ENCODE measurements at places on chromosomes 11 and 22.
A peak's percentile ranks its signal among the peaks of the same experiment; 100 is the strongest.

- no peak for DNase-seq
Measured at GRCh38 chr11:77154381-77155081, 26.5 kb downstream of the MYO7A start.

DNA sequence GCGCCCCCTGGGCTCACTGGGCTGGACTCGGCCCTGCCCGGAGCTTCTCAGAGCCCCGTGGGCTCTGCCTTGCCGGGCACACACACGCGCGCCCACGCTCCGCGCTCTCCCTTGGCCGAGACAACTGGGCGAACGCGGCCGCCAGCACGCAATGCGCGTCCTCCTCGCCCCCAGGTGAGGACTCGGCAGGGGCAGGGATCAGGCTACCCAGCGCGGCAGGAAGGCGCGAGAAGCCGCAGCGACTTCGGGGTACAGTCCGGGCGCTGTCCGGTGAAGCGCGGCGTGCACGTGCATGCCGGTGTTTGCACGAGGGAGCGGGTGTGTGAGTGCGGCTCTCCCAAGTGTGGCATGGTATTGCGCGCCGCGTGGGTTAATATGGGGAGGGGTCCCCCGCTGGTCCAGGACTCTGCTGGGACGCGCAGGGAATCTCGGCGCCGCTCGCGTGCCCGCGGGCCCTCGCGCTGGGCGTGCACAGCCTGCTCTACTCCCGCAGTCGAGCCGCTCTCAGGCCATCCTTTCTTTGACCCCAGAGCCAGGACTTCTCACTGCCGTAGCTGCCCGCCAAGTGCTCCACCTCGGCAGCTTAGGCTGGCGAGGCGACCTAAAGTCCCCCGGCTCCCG lies 5.4 kb downstream of the WNT7B start:
- no peak for DNase-seq

GRCh38 chr11:35321111-35321510 lies 98.2 kb downstream of the SLC1A2 start:
- no peak for DNase-seq

DNA sequence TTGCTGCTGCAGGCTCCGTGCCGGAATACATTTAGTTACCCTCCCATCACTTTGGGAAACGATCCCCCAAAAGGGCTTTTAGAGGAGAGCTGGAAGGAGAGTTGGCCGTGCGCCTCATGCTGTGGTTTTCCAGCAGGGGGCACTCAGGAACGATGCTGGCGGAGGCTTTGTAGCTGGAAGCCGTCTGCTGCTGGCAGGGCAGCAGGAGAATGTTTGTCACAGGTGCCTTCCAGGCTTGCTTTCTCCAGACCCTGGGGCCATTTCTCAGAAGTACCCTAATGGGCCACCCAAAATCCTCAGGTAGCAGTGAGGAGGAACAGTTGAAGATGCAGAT lies 30.0 kb upstream of the CABP7 start:
- DNase-seq = peak; percentile 49

DNA sequence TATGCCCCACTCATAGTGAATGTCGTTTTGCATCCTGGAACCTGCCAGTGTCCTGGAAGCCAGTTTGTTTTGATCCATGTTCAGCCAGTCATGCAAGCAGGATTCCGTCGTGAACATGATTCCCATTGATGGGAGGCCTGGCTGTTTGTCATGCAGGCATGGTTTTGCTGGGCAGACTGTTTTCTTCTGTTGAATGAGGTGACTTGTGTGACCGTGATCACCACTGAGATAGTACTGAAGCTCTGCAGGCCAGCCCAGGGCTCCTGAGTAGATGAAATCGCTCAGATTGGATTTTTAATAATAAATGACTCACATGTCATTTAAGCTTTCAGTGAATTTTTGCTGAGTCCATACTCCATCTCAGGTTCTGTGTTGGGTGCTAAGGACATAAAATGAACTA lies 117.8 kb downstream of the PDE2A start:
- no peak for DNase-seq

GRCh38 chr11:16001899-16002426 lies 354.4 kb downstream of the SOX6 start:
- no peak for DNase-seq

GRCh38 chr11:130103296-130103814 lies 33.7 kb downstream of the APLP2 start:
- DNase-seq = no peak

- DNase-seq = peak; percentile 0
Measured at GRCh38 chr11:134565343-134565891, 153.4 kb upstream of the B3GAT1 start.

GRCh38 chr11:71990701-71991100 lies 8.0 kb upstream of the IL18BP start:
- DNase-seq = no peak

DNA sequence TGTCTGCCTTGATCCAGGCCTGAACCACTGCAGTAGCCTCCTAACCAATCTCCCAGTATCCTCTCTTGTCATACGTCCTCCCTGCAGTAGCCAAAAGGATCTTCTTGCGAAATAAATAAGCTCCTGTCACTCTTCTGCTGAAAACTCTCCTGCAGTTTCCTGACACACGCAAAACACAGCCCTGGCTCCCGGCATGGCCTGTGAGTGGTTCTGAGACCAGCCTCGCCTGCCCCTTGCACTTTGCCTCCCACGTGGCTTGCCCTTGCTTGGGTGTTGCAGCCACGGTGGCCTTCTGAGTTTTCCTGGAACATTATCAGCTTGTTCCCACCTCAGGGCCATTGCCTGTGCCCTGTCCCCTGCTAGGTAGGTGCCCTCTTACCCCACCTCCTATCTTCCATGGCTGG lies 7.2 kb downstream of the ZC3H7B start:
- DNase-seq = no peak

DNA sequence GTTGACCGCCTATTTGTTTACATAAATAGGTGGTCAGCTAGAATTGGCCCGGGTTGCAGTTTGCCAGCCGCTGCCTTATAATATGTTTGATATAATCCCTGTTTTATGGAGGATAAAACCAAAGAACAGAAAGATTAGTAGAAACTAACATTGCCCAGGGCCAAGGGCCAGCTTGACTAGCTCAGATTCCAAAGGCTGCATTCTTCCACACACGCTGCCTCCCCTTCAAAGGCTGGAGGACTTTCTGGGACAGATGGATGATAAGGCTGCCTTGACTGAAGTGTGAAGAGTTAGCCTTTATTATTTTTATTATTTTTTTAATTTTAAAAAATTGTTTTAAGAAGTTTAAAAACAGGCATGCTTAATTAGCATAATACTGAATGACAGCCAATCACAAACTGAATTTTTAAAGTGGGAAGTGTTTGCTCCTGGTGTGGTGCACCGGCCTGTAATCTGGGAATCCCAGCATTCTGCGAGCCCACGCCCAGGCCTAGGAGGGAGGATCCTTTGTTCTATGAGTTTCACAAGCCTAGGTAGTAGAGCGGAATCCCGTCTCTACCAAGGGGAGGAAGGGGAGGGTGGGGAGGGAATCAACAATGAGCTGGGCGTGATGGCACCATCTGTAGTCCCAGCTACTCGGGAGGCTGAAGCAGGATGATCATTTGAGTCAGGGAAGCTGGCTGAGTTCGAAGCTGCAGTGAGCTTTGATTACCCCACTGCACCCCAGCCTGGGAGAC lies 114.9 kb downstream of the NAV2 start:
- no peak for DNase-seq

GRCh38 chr11:121376130-121376529 lies 76.0 kb upstream of the SORL1 start:
- DNase-seq = no peak

DNA sequence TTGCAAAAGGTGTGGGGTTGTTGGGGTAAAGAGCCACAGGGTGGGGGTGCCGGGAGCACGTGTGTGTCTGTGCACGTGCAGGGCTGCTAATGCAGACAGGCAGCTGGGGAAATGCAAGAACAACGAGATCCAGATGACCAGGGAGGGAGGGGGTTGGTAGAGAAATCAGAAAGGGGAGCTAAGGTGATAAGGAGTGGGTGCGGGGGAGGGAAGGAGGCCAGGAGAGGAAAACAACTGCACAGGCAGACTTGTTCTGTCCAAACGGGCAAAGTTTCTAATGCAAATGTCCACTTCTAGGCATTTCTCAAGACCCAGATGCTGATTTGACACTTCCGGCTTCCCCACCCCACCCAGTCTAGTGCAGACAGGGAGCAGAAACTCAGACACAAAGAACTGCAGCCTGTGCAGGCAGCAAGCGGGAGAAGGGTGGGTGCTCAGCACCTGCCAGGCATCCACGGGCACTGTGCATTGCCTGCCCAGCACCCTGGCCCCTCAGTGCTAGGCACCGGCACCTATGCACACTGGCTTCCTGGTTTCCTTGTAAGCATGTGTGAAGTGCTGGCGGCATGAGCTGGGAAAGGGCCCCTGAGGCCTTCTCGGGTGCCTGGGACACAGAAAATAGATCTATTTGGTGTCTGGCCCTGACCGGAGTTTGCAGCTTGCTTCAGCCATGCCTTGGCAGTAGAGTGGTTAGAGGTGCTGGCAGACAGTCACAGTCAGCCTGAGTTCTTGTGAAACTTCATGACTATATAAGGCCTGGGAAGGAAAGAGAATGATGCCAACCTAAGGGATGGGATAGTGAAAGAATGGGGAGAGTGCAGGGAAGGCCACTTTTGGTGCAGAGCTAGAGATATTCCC lies 220.1 kb upstream of the SORL1-AS1 start:
- DNase-seq = no peak

GRCh38 chr11:3074912-3075589 lies 17.8 kb upstream of the CARS1 start:
- DNase-seq = no peak

DNA sequence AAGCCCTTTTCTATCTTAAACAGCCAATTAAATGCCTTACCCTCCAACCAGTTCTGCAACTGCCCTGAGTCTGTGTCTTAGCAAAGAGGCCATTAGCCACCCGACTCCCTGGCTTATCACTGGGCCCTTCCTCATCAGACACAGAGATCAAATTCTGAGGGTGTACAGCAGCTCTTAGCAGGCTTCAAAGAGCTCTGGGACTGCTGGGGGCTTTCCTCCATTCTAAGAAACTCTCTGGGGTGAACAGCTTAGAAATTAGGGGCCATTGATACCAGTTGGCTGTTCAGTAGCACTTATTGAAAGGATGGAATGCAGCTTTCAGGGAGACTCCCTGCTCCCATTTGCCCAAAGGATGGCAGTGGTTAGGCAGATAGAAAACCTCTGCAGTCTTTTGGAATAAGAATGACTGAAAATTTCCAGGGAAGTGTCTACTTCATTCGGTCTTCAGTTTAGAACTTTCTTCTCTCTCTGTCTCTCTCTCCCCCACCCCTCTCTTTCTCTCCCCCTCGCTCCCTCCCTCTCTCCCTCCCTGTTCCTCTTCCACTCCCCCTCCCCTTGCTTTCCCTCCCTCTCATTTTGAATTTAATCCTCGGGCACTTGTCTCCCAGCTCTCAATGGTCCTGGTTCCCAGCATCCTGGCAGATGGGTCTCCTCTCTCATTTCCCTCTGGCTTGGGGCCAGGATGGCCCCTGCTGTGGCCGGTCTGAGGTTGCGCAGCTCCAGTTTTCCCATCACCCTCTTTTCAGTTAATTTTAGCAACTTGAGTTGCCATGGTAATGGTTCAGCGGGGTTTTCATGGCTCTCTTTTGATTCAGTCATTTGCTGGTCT lies 76.4 kb downstream of the COMMD9 start:
- no peak for DNase-seq

DNA sequence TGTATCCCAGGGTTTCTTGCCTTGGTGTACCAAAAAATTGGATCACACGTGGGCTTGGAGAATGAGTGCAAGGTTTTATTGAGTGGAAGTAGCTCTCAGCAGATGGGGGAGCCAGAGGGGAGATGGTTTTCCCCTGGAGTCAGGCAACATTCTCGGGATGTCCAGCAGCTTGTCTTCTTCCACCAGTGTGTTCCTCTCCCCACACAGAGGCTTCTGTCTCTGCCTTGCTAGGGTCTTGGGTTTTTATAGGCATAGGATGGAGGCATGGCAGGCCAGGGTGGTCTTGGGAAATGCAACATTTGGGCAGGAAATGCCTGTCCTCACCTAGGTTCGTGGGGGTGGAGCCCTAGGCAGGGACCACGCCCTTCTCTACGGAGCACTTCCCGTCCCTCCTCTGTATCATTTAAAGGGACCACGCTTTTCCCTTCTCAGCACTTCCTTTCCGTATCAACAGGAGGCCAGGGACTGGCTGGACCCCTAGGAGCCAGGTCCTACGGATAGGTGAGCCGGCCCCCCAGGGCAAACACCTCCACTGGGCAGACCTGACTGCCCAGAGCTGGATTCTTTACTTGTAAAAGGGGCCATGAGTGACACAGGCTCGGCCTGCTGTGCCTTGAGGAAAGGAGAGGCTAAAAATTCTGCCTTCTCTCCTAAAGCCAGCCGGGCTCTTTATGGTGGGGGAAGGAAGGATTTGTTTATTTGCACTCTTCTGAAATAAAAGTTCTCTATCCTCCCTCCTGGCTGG lies 55.3 kb upstream of the CCDC188 start:
- DNase-seq = peak; percentile 76

GRCh38 chr22:27175021-27175838 lies 517.8 kb downstream of the MIAT start:
- no peak for DNase-seq

DNA sequence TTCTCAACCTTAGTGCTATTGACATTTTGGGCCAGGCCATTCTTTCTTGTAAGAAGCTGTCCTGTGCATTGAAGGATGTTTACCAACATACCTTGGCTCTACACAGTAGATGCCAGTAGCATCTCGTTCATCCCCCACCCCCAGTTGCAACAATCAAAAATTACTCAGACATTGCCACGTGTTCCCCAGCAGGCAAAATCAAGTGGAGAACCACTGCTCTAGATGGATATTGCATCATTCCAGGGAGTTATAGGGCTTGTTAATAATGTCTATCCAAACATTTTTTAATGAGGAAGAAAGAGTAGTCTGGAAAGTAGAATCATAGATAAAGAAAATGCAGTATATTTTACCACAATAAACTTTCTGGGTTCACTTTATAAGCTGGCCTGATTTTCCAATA lies 64.1 kb downstream of the PRMT3 start:
- DNase-seq = no peak

DNA sequence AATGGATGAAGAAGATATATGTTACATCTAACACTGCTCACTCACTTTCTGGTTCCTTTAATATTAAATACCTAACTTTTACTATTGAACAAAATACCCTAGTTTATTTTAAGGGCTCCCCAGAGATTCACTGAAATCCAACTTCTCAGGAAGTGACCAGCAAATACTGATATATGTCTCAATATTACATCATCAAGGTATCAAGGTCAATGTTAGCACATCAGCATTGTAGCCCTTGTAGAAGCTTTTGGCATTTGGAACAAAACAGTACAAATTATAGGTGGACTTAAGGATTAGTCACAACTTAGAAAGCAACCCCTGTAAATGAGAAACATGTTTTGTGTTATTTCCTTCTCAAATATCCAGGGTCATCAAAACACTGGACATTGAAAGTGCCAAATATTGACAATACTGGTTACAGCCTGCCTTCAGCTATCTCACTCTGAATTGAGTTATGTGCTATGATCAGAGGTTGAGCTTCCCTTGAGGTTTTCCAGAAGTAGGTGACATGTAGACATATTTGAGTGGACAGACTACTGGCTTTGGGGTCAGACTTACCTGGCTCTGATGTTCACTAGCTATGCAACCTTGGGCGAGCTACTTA lies 1.9 kb upstream of the ATL3 start:
- DNase-seq = no peak

DNA sequence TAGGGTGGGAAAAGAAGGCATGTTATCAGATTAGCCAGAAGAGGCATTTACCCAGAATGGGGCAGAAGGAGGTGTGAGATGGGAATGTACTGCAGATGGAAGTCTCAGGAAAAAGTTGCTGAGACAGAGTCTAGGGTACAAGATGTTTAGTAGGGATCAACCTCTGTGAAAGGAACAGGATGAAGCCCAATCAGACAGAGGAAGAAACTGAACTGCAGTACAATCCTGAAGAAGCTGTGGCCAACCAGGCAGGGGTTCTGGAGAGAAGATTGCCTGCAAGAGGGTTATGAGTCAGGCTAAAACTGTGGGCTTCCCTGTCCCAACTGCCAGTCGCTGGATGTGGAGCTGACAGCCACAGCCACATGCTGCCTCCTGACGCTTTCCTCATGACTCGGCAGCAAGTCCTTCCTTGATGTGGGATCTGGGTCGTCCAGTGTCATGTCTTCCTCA lies 64.0 kb downstream of the CWC15 start:
- no peak for DNase-seq
